ENCODE measurements at places on chromosomes 4 and X.

DNA sequence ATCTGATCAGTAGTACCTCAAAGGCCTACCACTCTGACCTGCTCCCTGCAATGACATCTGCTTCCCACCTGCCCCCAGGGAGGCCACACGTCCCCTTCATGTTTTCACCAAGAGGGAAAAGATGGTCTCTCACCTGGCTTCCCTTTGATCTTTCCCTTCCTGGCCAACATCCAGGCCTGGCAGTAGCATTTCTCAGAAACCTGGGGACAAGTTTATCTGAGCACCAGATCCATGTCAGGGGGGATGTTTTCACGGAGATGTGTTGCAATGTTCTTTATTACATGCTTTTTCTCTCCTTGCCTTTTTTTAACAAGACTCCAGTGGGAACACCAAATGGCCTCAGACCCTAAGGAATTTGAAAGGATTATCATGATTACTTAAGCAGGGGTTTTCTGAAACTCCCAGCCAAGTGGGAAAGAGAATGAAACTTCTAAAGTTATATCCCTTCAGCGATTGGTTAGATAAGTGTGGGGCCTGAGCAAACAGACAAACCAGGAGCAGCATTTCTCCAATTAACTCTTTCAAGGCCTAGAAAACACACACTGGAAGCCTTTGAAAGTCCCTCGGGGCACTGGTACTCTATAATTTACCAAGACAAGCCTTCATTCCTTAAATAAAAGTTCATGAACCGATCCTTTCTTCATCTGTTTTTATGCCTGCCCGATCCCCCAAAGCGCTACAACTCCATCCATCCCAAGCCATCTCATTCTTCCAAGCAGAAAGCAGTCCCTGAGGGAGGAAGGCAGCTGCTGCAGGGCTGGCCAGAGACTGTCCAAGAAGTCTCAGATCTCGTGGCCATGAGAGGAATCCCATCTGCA lies 94.1 kb downstream of the BCOR start:
- H3K4me1 ChIP-seq: peaks cover 24% of the 10 kb centered on the region
- DNase-seq: no peak
- H3K4me3 ChIP-seq: no peak overlapping the region
- H3K36me3 ChIP-seq: no peaks in the 10 kb centered on the region
- H3K27ac ChIP-seq: no peak overlapping the region
- H3K27me3 ChIP-seq: peaks cover 25% of the 10 kb centered on the region

- DNase-seq: peak; percentile 52
- peaks cover 27% of the 10 kb centered on the region for H3K4me1 ChIP-seq
- H3K4me3 ChIP-seq: no peak overlapping the region
- H3K36me3 ChIP-seq: no peaks in the 10 kb centered on the region
Observed at GRCh38 chrX:154718616-154719015, 32.3 kb downstream of the GAB3 start.

DNA sequence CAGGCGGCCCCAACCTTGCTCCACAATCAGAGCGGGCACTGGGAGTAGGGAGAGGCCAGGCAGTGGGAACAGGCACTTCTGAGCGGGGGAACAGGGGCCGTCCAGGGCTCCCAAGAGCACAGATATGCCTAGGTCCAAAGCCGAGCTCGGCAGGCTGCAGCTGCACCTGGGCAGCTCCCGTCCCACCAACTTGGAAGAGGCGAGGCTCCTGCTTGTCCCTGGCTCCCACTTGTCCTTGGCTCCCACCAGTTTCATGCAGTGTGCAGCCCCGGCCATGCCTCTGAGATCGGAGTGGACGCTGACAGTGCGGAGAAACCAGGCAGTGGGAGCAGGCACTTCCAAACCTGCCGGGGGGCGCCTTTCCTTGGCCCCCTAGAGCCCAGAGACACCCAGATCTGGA lies 84.0 kb upstream of the XAGE2 start:
- H3K27ac ChIP-seq: no peak overlapping the region
- no peak for DNase-seq
- no peaks in the 10 kb centered on the region for H3K27me3 ChIP-seq
- peaks cover 7% of the 10 kb centered on the region for H3K4me1 ChIP-seq
- H3K4me3 ChIP-seq: no peak overlapping the region
- no peaks in the 10 kb centered on the region for H3K36me3 ChIP-seq

GRCh38 chr4:153089742-153090141 lies 114.5 kb upstream of the TRIM2 start:
- no peak overlapping the region for H3K27ac ChIP-seq
- peaks cover 3% of the 10 kb centered on the region for H3K4me1 ChIP-seq
- no peaks in the 10 kb centered on the region for H3K27me3 ChIP-seq
- no peak overlapping the region for H3K4me3 ChIP-seq
- H3K36me3 ChIP-seq: no peaks in the 10 kb centered on the region

DNA sequence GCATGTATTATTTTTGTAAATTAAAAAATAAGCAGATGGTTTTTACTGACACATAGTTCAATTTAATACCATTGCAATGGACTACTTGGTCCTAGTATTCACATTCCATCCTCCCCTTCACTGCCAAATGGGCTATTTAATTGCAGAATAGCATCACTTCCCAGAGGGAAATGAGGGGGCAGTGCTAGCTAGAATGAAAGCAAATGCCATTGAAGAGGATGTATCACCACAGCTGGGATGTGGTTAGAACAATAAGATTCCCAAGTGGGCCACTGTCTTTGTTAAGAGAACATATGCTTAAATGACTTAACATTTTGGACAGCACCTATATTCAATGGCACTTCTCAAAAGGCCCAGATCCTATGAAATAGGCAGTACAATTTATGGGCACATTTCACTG lies 224.7 kb downstream of the RBMX2 start:
- H3K36me3 ChIP-seq: peaks cover 12% of the 10 kb centered on the region
- H3K4me3 ChIP-seq: no peak overlapping the region
- H3K4me1 ChIP-seq: no peaks in the 10 kb centered on the region
- no peak overlapping the region for H3K27ac ChIP-seq
- no peak for DNase-seq

DNA sequence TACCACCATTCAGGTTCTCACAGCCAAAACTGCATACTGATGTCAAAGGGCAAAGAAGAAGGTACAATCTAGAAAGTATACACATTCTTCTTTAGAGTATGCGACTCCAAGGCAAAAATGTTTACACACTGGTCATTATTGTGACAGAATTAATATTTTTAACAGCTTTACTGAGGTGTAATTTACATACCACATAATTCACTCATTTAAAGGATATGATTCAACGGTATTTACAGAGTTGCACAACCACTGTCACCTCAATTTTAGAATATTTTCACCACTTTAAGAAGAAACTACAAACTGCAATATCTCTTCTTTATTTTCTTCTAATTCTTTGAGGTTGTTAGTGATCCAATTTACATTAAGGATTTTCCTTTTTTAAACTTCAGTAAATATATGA lies 325.4 kb upstream of the SMIM31 start:
- no peaks in the 10 kb centered on the region for H3K27me3 ChIP-seq
- no peak overlapping the region for H3K27ac ChIP-seq
- no peak overlapping the region for H3K4me3 ChIP-seq
- H3K36me3 ChIP-seq: no peaks in the 10 kb centered on the region
- no peak for DNase-seq

DNA sequence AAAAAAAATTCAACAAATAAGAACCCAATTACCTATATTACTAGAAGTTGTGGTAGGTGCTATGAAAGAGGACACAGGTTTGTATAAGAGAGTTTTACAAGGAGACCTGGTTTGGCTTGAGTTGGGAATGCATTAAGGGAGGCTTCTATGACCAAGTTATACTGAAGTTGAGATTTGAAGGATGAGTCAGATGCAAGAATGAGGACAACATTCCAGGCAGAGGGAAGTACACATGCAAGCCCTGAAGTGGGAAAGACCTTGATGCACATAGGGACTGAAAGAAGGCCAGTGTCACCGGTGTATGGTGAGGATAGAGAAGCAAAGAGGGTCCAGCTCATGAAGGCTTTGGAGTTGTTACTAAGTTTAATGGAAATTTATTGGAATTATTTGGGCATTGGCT lies 52.2 kb downstream of the ANK2 start:
- no peaks in the 10 kb centered on the region for H3K36me3 ChIP-seq
- no peak for DNase-seq
- no peaks in the 10 kb centered on the region for H3K4me1 ChIP-seq
- H3K27me3 ChIP-seq: no peaks in the 10 kb centered on the region

DNA sequence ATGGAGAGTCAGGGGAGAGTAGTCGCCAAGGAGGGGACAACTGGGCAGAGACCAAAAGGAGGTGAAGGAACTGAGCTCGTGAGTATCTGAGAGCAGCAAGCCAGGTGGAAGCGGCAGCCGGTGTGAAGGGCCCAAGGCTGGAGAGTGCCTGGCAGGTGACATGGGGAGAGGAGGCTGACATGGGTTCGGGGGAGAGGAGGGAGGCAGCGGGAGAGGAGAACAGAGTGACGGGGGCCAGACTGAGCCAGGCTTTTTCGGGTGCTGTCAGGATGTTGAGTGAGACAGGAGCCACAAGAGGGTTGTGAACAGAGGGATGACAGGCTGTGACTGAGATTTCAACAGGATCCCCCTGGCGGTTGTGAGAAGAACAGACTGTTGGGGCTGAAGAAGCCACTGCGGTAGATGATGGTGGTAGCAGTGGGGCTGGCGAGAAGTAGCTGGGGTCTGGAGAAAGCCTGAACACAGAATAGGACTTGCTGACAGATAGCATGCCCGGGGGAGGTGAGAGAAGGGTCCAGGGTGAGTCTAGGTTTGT lies 5.7 kb downstream of the ELK1 start:
- DNase-seq: no peak
- peaks cover 6% of the 10 kb centered on the region for H3K4me1 ChIP-seq
- H3K27ac ChIP-seq: no peak overlapping the region
- H3K27me3 ChIP-seq: no peaks in the 10 kb centered on the region

- no peak overlapping the region for H3K27ac ChIP-seq
- H3K27me3 ChIP-seq: no peaks in the 10 kb centered on the region
- H3K4me1 ChIP-seq: no peaks in the 10 kb centered on the region
- no peak for DNase-seq
- H3K4me3 ChIP-seq: no peak overlapping the region
Observed at GRCh38 chr4:153765894-153766293, 6.1 kb upstream of the RNF175 start.

DNA sequence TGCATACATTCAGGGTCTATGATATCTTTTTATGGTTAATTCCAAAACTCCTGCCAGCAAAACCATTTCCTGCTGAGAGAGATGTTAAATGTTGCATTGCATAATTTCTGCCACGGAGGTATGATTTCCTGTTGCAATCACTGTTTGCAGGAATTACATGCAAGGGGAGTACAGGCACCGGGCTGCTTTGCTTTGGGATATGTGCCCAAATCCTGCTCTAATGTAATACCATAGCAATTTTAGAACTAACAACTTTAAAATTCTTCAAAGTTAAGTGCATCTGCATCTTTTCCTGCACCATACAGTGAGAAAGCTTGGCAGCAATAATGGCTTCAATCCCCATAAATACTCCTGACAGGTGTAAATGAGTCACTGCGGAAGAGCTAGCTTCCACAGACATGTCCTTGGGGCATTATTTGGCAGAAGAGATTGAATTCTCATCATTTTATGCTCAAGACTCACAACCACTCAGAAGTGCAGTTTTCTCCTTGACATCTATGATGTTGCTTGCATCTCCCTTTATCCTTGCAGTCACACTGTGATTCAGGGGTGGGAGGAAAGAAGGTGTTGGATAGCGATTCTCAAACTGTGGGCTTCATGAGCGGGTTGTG lies 29.6 kb downstream of the TRIM2 start:
- H3K27me3 ChIP-seq: no peaks in the 10 kb centered on the region
- no peak overlapping the region for H3K4me3 ChIP-seq
- H3K4me1 ChIP-seq: no peaks in the 10 kb centered on the region
- H3K36me3 ChIP-seq: peaks cover 2% of the 10 kb centered on the region
- DNase-seq: no peak
- no peak overlapping the region for H3K27ac ChIP-seq

GRCh38 chr4:10006231-10006600 lies 15.1 kb downstream of the SLC2A9 start:
- H3K4me1 ChIP-seq: peaks cover 18% of the 10 kb centered on the region
- H3K27me3 ChIP-seq: no peaks in the 10 kb centered on the region
- DNase-seq: peak; percentile 23
- H3K4me3 ChIP-seq: no peak overlapping the region

GRCh38 chrX:10021461-10022272 lies 54.5 kb downstream of the CLDN34 start:
- peaks cover 5% of the 10 kb centered on the region for H3K4me1 ChIP-seq
- no peaks in the 10 kb centered on the region for H3K27me3 ChIP-seq
- no peak overlapping the region for H3K4me3 ChIP-seq

DNA sequence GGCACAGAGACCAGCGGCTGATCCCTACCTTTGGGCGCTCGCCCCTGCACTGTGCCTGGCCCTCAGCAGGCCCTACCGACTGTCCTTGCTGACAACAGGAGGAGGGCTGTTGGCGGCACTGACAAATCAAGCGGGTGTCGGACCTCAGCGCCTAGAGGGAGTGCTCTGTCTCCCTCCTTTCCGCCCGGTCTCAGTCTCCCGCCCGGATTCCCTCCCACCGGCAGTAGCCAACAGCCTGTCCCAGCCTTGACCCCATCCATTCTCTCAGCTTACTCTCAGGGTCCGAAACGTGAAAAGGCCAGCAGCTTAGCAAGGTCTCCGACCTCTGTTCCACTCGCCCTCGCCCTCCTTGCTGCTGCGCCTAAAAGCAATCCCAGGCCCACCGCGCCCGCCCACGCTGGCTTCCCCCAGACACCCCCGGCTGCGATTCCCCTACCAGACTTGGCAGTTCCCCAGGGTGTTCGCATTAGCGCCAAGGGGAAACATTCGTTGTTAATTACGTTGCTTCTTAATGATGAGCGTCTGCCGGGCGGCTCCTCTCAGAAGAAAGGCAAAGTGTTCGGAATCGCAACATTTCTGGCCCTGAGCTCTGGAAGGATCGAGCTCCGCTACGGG lies 96.2 kb downstream of the SOWAHB start:
- no peak overlapping the region for H3K4me3 ChIP-seq
- no peak overlapping the region for H3K27ac ChIP-seq
- DNase-seq: no peak
- no peaks in the 10 kb centered on the region for H3K4me1 ChIP-seq
- H3K36me3 ChIP-seq: no peaks in the 10 kb centered on the region

GRCh38 chrX:136021903-136022302 lies 36.7 kb downstream of the SLC9A6 start:
- H3K27ac ChIP-seq: no peak overlapping the region
- DNase-seq: no peak
- H3K4me3 ChIP-seq: no peak overlapping the region
- H3K36me3 ChIP-seq: no peaks in the 10 kb centered on the region

- no peak overlapping the region for H3K4me3 ChIP-seq
- no peak for DNase-seq
- H3K36me3 ChIP-seq: no peaks in the 10 kb centered on the region
- H3K4me1 ChIP-seq: peaks cover 15% of the 10 kb centered on the region
- no peaks in the 10 kb centered on the region for H3K27me3 ChIP-seq
- H3K27ac ChIP-seq: no peak overlapping the region
Observed at GRCh38 chr4:75042601-75043208, 109.8 kb downstream of the PARM1 start.

- DNase-seq: no peak
- no peak overlapping the region for H3K4me3 ChIP-seq
- H3K27ac ChIP-seq: no peak overlapping the region
- no peaks in the 10 kb centered on the region for H3K36me3 ChIP-seq
- H3K4me1 ChIP-seq: no peaks in the 10 kb centered on the region
Observed at GRCh38 chr4:170769862-170770261, 680.1 kb upstream of the AADAT start.

- no peak overlapping the region for H3K27ac ChIP-seq
- DNase-seq: no peak
- H3K27me3 ChIP-seq: no peaks in the 10 kb centered on the region
- peaks cover 4% of the 10 kb centered on the region for H3K4me1 ChIP-seq
Observed at GRCh38 chrX:21398426-21398825, 24.2 kb downstream of the CNKSR2 start.
